Immature natural killer cell (primary cell): ENCODE measurements at places on chromosomes 3 and 15. TPM values are rescaled to one million over a fixed set of nuclear protein-coding genes. Genes with fewer than 3 reads are reported as not detected.

The MUC4 gene
- polyA plus RNA-seq: not detected

The CFAP100 gene
- not detected for polyA plus RNA-seq

DNA sequence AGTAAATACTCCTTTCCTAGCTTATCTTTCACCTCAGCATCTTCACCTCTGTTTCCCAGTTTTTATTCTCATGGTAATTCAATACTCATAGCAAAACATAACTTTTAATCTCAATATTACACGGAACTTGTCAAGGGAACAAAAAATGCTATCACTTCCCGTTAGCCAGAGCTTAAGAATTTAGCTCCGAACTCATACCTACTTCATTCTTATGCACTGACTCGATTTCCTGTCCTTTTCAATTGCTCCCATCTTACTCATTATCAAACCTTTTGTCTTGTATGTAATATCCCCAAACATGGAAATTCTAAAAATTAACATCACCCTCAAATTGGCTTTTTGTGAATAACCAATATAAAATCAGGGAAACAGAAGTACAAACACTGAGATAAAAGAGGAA is 28.2 kb downstream of the MYEF2 start:
- H3K27ac ChIP-seq: no peak overlapping the region
- peaks cover 1% of the 10 kb centered on the region for H3K4me1 ChIP-seq
- no peaks in the 10 kb centered on the region for H3K27me3 ChIP-seq
- H3K36me3 ChIP-seq: peaks cover 9% of the 10 kb centered on the region
- no peak overlapping the region for H3K4me3 ChIP-seq
- no peak for DNase-seq

- no peaks in the 10 kb centered on the region for H3K36me3 ChIP-seq
- peaks cover 3% of the 10 kb centered on the region for H3K27me3 ChIP-seq
- H3K27ac ChIP-seq: no peak overlapping the region
Observed at GRCh38 chr3:147640781-147641180, 231.6 kb downstream of the ZIC1 start.

- no peaks in the 10 kb centered on the region for H3K36me3 ChIP-seq
- no peak overlapping the region for H3K27ac ChIP-seq
- H3K4me1 ChIP-seq: no peaks in the 10 kb centered on the region
- H3K4me3 ChIP-seq: no peak overlapping the region
Observed at GRCh38 chr3:114022145-114022802, 34.1 kb downstream of the CCDC191 start.

DNA sequence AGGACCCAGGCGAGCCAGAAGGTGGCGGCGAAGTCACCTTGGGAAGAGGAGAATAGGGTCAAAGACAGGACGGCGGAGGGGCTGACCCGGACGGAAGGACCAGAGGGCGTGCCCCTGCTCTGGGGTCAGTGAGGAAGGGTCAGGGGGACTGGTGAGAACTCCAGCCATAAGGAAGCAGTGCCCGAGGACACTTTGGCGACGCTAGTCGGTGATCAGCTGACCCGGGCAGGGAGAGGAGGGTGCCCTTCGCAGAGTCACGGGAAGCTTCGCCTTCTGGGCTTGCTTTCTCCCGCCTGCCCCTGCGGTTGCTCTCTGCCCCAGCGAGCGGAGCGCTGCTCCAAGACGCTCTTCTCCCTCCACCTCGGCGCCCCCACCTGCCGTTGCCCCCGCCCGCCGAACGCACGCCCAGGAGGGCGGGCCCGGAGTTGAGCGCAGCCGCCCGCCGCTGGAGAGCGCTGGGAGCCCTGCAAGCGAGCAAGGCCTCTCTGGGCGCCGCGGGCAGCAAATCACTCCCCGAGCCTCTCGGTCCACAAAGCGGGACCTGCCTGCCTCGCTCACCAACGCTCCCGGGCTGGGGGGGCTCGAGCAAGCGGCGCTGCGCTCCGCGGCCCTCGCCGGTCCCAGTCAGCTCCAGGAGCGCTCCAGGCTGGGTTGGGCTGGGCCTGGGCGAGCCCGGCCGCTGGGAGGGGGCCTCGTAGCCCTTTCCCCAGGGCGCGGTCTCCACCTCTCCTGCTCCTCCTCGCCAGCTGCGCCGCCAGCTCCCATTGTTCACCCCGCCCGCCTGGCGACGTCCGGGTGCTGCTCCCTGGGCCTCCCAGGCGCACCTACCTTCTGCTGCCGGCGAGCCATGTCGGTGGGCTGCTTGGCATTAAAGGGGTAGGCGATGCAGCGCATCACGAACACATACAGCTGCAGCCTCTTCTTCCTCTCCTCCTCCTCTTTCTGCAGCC is 1.2 kb downstream of the CADPS start:
- H3K36me3 ChIP-seq: no peaks in the 10 kb centered on the region
- H3K27ac ChIP-seq: no peak overlapping the region
- H3K4me3 ChIP-seq: no peak overlapping the region
- DNase-seq: no peak
- H3K27me3 ChIP-seq: peaks cover 10% of the 10 kb centered on the region

- H3K4me3 ChIP-seq: no peak overlapping the region
- no peaks in the 10 kb centered on the region for H3K4me1 ChIP-seq
- H3K27me3 ChIP-seq: peaks cover 3% of the 10 kb centered on the region
- H3K27ac ChIP-seq: no peak overlapping the region
- H3K36me3 ChIP-seq: no peaks in the 10 kb centered on the region
- DNase-seq: no peak
Observed at GRCh38 chr3:30443756-30444673, 162.4 kb upstream of the TGFBR2 start.

GRCh38 chr3:145798007-145798406 is 363.0 kb downstream of the PLOD2 start:
- H3K27me3 ChIP-seq: no peaks in the 10 kb centered on the region
- H3K4me3 ChIP-seq: no peak overlapping the region
- H3K27ac ChIP-seq: no peak overlapping the region
- DNase-seq: no peak
- no peaks in the 10 kb centered on the region for H3K4me1 ChIP-seq
